ENCODE measurements at places on chromosomes 13 and 19.

DNA sequence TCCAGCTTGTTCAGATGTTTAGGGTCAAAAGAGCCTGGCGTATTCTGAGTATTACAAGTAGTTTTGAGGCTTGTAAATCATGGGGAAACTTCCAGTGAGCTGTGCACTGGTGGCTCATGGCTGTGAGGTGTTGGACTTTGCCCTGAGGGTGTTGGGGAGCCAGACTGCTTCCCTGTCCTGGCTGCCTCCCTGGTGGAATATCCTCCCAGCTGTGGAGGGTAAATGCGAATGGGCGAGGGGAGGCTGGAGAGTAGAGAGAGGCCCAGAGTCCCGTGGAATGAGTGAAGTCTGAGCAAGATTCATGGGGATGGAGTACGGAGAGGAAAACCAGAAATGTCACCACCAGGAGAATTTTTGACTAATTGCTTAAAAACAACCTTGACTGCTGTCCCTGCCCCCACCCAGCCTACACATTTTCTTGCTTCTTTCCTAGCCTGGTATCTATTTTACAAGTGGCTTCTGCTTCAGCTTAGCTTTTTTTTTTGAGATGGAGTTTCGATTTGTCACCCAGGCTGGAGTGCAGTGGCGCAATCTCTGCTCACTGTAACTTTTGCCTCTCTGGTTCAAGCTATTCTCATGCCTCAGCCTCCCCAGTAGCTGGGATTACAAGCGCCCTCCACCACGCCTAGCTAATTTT lies 3.7 kb downstream of the SNRPA start:
- peak; percentile 28 for DNase-seq

GRCh38 chr19:31270897-31271296 lies 78.3 kb downstream of the TSHZ3 start:
- peak; percentile 12 for DNase-seq

DNA sequence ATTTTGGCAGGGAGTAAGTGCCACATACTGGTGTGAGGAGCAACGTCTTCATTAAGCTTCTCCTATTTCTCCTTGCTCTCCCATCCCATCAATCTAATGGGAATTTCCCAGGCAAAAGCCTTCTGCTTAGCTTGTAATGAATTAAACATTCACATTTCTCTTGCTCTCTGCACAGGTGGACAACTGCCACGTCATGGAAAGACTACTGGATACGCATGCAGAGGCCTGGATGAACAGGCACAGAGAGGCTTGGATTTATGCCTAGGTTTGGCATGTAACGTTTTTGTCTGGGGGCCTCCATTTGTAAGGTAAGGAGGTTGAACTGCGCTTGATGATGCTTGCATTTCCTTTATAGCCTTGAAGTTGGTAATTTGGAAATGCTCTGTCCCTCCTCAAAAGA lies 374.8 kb downstream of the KLF12 start:
- DNase-seq = no peak

- DNase-seq = no peak
Measured at GRCh38 chr19:49067554-49067953, 2.9 kb upstream of the NTF4 start.

GRCh38 chr19:28224441-28224840 lies 988.5 kb downstream of the UQCRFS1 start:
- no peak for DNase-seq

DNA sequence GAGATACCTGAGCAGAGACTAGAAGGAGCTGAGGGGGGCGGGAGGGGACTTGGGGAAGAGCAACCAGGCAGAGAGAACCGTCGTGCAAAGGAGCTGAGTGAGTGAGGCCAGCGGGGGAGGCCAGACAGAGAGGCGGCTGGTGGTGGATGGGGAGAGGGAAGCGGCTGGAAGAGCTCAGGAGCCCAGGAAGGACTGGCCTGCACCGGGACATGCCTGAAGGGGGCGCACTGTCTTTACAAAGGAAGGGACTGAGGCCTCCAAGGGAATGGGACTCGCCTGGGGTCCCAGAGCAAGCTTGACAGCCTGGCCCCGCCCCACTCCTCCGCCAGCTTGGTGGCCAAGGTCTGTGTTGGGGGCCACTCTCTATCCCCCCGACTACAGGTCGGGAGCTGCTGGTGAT lies 14.9 kb downstream of the ONECUT3 start:
- peak; percentile 53 for DNase-seq

GRCh38 chr13:32824675-32825074 lies 191.5 kb upstream of the KL start:
- DNase-seq = peak; percentile 96

- no peak for DNase-seq
Measured at GRCh38 chr13:95477187-95477586, 75.3 kb upstream of the CLDN10 start.

DNA sequence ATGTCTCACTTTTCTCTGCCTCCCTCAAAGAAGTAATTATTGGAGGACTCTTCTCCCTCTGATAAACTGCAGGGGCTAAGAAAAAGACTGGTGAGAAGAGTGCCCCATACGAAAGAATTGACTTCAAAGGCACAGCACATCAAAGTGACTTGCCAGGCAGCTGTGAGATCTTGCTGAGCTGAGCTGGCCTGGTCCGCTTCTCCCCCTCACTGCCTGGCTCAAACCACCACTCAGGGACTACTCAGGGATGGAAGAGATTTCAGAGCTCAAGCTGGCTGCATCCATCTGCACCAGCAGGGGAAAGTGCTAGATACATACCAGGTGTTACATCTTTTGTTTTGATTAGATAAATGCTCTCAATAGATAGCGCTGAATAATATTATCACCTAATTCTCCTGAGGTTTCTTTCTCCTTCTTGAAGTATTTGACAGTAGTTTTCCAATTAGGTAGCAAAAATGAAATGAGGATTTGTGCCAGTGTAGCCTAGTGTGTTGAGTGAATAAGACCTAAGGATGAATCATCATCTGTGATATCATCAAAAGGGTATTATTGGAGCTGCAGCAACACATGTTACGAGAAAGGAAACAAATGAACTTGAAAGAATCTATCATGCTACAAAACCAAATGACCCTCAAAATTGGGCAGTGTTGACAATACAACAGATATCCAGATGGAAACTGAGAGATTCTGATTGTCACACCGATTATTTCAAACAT lies 379.8 kb downstream of the TBC1D4 start:
- DNase-seq = peak; percentile 54

GRCh38 chr13:32682130-32682529 lies 95.9 kb downstream of the PDS5B start:
- no peak for DNase-seq

DNA sequence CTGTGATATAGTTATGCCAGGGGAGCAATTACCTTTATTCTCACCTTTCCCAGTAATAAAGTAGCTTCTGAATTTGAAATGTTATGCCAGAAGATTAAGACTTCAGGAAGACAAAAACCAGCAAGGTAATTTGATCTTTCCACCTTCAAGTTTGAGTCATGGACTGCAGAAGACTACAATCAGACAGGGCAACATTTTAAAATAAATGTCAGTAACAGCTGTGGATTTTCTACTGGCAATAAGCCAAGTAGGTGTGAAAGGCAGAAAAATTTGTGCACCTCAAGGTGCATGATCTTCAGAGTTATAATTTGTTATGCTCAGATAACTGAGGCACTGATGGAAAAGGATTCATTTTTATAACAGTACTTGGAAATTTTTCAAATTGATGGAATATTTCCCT lies 54.9 kb downstream of the SLITRK1 start:
- DNase-seq = no peak

GRCh38 chr13:94323764-94324758 lies 155.4 kb downstream of the DCT start:
- DNase-seq = no peak

GRCh38 chr19:19278315-19278714 lies 5.2 kb upstream of the TM6SF2 start:
- DNase-seq = no peak

DNA sequence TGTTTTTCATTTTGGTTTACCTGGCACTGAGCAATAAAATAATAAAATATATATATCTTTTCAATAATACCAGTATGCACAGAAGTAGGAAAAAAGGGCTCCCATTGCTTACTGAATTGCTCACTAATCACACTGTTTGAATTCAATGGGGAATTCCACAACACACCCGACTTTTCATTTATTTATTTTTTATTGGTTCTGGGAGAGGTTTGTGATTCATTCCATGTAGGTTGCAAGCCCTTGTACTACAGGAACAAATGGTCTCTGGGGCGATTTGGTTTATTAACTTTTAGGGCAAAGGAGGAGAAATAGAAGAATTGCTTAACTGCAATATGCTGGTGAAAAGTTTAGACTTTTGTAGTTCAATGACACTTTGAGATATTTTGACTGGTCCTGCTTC lies 207.4 kb downstream of the DCT start:
- DNase-seq = peak; percentile 20

GRCh38 chr13:53182724-53183123 lies 154.1 kb downstream of the OLFM4 start:
- no peak for DNase-seq

DNA sequence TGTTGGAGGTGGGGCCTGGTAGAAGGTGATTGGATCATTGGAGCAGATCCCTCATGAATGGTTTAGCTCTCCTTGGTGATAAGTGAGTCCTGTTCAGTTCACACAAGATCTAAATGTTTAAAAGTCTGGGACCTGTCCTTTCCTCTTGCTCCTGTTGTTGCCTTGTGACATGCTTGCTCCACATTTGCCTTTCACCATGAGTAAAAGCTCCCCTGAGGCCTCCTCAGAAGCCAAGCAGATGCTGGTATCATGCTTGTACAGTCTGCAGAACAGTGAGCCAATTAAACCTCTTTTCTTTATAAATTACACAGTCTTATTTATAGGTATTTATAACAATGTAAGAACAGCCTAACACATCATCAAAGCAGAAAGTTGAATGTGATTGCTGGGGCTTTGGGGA lies 24.2 kb upstream of the RFC3 start:
- no peak for DNase-seq

DNA sequence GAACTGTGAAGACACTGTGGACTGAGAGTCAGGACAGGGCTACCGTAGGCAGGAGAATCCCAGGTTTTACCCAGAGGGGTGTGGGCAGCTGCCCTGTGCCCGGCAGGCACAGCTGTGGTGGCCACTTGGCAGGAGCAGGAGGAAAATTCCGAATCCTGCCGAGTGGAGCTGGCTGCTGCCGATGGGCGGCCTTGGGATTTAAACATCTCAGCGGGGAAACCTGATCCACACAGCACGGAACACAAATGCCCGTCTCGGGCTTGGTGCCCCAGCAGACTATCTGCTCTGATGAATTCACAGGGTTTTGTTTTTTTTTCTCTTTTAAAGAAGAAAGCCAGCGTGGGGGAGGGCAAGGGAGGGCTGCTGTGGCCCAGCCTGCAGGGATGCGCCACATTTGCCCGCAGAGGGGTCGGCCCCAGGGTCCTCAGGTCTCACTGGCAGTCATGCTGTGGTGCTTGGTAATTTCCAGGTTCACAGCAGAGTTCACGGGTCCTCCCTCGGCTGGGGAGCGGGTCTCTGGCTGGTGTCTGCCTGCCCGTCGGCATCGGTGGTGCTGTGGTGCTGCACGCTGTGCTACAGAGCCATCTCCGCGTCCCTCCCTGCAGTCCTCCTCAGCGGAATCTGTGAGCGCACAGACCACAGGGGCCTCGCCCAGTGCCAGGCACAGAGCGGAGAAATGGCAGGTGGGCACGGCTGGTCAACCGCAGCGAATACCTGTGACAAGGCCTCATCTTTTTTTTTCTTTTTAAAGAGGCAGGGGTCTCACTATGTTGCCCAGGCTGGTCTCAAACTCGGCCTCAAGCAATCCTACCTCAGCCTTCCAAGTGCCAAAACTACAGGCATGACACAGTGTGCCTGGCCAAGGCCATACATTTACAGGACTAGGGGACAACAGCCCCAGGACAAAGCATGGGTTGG lies 28.1 kb downstream of the MPND start:
- no peak for DNase-seq

GRCh38 chr19:39182174-39182505 lies 14.6 kb upstream of the NCCRP1 start:
- no peak for DNase-seq

GRCh38 chr13:20812890-20813289 lies 39.1 kb upstream of the EEF1AKMT1 start:
- no peak for DNase-seq

GRCh38 chr13:39468306-39468705 lies 134.7 kb downstream of the LHFPL6 start:
- DNase-seq = no peak

DNA sequence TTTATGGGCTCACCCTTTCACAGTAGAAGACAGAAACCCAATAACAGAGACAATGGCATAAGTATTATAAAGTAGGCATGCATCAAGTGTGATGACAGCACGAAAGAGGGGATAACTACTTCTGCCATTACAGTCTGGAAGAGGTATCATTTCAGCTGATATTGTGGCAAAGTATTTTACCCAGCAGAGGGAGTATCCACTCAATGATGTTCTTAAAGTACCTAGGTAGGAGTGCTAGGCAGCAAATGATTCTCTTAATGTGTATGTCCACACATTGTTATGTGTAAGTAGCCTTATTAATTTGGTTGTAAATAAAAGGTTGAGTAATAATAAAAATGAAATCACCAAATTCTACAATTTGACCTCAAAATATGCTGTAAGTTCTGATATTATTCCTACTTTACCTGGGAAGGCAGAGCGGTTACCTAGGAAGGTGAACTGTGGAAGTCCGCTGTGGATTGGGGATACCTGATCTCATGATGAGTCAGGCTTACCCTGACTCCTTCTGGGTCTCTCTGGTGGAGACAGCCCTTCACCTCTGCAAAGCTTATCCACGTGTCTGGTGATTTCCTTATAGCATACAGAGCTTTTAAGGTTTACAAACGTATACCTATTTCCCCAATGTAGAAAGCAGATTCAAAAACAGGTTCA lies 4.1 kb upstream of the UBAC2 start:
- DNase-seq = peak; percentile 36

GRCh38 chr13:79602936-79603335 lies 122.0 kb downstream of the NDFIP2 start:
- DNase-seq = no peak

GRCh38 chr13:29743201-29743786 lies 107.1 kb downstream of the UBL3 start:
- no peak for DNase-seq

DNA sequence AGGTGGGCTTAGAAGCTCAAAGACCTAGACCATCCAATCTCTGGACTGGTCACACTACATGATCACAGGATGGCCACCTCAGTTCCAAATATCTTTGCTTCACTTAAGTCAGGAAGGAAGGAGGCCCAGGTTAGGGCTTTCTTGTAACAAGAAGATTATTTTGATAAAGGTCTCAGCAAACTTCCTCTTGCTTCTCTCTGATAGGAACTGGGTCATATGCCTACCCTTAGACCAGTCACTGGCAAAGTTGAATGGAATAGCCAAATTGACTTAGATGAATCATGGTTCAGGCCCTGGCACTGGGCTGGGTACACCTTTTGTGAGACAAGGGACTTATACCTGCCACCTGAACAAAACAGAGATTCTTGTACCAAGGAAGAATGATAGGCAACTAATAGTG lies 11.0 kb downstream of the FRY start:
- no peak for DNase-seq

DNA sequence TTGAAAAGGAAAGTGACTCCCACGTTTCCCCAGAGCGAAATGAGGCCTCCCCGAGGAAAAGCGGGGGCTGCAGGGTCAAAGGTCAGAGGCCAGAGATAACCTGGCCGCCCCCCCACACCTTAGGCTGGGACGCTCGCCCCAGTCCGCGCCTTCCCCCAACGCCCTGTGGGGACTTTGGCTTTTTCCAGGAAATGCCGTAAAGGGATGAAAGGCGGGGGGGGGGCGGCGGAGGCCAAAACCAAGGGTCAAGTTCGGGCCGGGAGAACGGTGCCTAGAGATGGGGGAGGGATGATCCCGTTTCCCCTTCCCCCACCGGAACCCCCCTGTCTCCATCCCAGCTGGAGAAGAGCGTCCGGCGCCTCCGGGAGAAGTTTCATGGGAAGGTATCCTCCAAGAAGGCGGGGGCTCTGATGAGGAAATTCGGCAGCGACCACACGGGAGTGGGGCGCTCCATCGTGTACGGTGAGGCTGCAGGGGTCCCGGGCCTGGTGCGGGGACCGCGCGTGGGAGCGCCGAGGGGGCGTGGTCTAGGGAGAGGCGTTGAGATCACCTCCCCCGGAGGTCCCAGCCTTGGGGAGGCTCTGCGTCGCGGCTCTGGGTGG lies 575 bp downstream of the SHFL start:
- DNase-seq = no peak

Data from ELR (cell line).